ENCODE measurements at places on chromosomes 7 and 10.
A peak's percentile ranks its signal among the peaks of the same experiment; 100 is the strongest.

DNA sequence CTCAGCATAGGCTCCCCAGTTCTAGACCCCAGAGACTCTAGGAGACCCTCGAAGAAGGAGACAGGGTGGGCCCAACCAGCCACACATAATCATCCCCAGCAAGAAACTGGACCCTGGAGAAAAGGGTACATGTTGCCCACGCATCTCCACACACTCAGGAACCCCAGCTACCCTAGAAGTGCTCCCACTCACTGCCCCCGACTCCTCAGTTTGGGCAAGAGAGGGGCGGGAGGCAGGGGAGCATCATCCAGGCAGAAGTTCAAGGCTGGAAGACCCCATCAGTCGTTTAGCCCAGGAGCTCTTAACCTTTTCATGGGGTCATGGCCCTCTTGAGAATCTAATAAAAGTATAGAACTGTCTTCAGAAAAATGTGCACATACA lies 1.8 kb upstream of the ZNF467 start:
- no peak for DNase-seq

DNA sequence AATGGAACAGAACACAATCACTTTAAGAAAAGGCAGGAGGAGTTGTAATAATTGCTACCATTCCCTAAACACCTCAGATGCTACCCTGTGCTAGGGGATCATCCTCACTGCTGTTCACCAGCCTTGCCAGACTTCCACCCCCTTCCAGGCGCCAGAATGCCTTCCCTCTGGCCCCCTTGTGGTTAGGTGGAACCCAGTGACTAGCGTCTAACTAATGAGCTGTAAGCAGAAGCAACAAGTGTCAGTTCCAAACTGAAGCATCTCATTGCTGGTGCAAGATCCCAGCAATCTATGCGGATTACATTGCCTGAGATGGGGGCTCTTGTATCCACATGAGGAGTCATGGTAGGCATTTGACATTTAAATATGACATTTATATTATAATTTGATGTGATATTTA lies 86.6 kb downstream of the FRMD4A start:
- DNase-seq: no peak

DNA sequence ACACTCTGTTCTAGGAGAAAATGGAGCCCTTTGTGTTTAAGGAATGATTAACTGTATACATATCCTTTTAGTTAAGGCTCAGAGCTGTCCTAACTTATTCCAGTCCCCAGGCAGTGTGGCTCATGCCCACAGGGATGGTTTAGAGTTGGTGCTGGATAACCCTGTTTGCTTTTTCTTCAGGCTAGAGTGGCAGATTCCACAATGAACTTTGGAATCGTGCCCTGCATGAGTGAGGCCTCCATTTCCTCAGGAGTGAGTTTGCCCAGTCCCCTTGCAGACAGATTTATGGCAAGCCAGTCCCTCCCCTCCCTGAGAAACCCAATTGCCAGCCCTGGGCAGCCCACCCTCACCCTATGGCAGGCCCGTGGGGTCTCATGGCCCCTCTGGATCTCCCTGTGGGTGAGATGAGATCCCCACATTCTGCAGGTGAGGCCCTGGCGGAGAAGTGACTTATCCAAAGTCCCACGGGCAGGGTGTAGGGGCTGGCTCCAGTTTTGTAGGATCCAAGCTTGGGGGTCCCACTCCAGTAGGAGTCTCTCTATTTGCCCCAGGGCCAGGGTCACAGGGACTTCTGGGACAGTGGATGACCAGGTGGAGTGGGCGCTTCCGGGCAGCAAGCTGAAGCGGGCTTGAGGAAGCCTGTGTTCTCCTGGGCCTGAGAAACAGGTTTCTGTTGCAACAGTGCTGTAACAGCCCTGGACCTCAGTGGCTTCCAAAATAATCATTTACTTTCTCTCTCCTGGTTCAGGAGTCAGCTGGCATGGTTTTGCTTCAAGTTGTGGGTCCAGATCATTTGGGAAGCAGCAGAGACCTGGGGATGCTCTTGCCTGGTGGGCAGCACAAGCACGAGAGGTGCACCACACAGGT lies 9.0 kb upstream of the COMTD1 start:
- no peak for DNase-seq

DNA sequence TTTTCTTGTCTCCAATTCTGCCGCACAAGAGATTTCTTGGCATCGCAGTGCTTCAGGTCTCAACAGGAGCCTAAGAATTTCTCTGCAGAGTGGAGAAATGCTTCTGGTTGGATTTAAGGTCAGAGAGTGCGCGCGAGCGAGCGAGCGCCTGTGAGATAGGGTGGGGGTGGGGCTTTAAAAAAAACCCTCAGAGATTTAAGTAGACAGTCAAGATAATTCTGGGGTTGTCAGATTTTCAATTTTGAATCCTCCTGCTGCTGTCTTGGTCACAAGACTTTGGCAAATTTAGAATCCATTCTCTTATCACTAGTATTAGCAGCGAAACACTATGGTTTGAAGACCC lies 49.7 kb downstream of the CPEB3 start:
- no peak for DNase-seq

DNA sequence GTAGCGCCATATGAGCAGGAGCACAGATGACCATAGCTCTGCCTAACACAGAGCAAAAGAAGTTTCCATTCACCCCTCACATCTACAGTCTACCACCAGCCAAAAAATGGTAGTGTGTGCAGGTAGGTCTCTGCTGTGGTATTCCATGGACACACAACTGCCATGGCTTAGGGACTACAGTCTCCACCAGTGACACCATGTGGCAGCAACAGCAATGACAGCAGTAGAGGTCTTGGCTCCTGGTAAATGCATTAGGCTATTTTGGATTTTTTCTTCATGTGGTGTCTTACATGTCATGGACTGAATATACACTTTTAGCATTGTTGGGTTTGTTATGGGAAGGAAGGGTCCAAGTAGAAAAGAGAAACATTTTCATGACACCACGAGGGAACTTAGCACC lies 70.1 kb upstream of the CABCOCO1 start:
- no peak for DNase-seq

DNA sequence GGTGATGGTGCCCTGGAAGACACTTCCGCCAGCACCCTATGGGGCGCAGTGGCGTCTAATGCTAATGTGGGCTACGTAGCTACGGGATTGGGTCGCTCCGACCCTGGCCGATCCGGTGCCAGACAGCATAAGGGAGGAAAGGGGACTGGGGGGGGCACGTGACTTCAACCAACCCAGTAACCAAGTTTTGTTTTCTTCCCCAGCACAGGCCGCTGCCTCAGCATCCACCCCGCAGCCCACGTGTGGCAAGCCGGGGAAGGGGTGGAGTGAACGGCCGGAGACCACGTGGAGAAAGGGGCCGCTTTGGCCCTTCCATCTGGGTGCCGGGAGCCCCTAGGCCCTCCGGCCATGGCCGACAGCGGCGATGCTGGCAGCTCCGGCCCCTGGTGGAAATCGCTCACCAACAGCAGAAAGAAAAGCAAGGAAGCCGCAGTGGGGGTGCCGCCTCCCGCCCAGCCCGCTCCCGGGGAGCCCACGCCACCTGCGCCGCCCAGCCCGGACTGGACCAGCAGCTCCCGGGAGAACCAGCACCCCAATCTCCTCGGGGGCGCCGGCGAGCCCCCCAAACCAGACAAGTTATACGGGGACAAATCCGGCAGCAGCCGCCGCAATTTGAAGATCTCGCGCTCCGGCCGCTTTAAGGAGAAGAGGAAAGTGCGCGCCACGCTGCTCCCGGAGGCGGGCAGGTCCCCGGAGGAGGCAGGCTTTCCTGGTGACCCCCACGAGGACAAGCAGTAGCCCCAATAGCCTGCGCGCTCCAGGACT lies 2.5 kb downstream of the PRR15 start:
- no peak for DNase-seq

DNA sequence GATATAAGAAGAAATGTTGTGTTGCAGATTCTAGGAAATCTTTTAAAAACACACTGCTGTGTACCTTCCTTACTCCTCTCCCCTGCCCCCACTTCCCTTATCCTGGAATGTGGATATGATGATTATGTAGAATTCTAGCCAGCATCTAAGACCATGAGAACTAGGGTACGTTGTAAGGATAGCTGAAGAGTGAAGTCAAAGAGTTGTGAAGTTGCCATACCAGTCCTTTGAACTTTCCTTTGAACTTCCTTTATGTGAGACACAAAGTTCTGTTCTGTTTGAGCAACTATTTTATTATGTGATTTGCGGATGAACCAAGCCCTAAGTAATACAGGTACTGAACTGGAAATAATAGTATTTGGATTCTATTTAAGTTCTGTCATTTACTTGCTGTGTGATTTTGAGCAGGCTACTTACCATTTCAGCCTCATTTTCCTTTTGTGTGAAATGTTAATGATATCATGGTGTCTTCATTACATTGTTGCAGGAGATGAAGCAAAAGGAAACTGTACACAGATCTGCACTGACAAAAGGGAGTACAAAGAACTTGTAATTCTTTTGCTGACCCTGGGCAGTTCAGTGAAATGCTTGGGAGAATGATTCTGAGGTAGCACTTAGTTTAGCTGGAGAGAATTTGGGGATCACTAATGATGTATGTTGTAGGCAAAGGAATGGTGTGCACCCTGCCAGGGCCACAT lies 31.4 kb downstream of the RPA3 start:
- DNase-seq: no peak

DNA sequence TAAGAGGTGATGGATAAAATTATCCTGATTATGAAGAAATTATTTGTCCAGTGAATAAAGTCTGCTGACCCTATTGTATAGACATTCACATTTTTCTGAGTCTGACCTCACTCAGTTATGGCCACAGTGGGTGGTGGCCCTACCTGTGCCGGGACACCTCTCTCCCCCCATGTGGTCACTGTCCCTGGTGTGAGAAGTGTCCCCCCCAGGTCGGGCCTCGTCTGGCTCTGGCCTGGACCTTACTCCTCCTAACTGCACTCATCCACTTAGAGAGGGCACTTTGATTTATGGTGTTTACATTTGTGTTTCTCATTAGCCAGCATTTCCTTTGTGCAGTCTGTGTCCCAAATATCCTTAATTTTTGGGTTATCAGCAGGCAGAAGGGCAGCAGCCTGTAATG lies 59.6 kb upstream of the ZNF32 start:
- DNase-seq: no peak

- DNase-seq: no peak
Measured at GRCh38 chr10:48526846-48527505, 77.9 kb downstream of the ARHGAP22 start.

DNA sequence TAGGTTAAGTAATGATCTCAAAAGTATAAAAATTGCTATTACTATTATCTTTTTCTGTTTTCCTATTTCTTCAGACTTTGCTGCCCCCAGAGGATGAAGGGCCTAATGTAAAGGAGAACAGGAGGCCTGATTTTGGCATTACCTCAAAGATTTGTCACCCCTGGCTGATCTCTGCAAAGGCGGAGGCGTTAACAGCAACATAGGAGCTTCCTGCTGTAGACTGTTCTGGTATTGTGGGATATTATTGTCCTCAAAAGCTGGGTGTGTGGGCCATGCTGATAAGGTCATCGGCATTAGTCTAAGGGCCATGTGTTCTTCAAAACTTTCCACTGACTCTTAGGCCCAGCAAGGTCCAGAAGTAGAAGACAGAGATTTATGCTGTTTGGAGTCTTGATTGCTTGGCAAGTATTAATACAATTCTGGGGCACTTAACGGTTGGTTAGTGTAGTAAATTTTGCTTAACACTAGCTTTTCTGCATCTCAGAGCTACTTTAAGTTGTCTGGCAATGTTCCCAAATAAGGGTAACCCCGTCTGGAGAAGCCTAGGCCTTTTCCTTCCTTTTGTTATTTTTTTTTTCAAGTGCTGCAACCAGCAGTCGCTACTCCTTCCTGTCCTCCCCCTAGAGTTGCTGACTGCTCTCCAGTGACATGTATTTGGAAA lies 14.0 kb upstream of the ENTPD1 start:
- DNase-seq: no peak

DNA sequence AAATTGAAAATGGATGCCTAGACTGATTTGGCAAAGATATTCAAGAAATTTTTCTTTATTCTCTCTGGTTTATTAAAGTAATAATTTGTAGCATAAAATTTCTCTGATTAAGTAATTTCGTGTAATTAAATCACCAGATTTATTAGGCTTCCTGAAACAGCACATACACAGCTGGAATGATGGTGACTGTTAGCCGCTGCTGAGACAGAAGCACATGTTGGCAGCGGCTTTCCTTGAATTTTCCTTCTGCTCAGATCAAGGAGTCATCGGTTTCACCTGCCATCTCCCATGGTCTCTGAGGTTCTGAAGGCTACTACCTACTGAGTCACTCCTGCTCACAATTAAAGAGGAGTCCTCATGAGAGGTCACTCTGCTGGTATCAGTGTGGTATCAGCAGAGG lies 101.5 kb downstream of the GFRA1 start:
- no peak for DNase-seq

GRCh38 chr10:25076506-25077177 lies 60.2 kb downstream of the THNSL1 start:
- DNase-seq: no peak

DNA sequence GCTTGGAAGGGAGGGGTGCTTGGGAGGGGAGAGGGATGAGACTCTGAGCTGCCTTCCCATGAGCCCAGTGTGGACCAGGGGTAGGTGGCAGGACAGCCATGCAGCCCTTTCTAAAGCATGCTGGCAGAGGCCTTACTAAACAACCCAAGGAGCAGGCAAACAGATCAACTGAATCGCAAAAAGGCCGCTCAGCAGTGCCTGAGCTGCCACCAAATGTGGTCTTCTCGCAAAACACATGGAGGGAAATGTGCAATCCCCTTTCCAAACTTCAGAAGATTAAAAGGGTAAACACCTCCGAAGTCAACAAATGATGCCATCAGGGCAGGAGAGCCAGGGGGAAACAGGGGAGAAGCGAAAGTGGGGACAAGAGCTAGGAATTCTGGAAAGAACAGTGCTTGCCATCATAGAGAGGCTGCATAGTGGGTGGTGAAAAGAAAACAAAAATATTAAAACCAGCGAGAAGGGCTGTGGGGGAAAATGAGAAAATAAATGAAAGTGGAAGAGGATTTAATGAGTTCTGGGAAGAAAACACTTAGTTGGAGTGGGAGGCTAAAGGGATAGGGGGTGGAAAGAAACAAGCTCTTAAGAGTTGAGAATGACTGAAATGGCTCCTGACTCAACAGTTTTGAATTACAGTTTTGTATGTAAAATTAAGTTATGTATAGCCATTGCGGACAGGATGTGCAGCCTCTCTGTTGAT lies 62.2 kb upstream of the ZNF32 start:
- DNase-seq: no peak

- DNase-seq: no peak
Measured at GRCh38 chr10:44292390-44293002, 92.4 kb downstream of the CXCL12 start.

GRCh38 chr7:17130281-17131059 lies 168.0 kb upstream of the AHR start:
- no peak for DNase-seq

DNA sequence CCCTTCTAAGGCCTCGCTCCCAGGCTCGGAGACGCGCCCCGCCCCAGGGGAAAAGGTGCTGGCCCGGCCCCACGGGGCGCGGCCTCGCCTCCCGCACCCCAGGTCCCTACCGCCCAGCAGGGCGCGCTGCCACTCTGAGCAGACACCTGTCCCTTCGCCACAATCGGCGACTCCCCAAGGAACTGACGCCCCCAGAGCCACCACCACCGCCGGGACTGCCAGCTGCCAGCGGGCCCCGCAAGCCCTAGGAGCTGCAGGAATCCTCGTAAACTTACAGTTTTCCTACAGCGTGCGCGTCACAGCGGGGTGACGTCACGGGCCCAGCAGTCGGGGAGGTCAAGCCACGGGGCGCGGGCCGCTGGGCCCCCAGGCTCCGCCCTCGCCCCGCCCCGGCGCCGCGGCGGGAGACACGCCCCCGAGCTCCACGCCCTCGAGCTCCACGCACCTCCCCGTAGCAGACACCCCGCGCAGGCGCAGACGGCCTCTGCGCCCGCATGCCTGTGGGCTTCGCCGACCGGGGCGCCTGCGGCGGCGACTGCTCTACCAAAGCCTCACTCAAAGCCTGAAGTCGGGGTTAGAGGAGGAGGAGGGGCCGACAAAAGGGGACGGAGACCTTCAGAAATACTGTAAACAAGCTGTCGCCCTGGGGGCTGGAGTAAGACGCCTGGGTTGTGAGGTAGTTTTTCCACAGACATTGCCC lies at the start of gene ZNF438:
TSS of gene ZNF438 (minus strand) at position 308 of the 700 bp plus-strand sequence. CDS start 154,831 bp downstream, outside the sequence.
- DNase-seq: peak; percentile 83
